ENCODE measurements at places on chromosomes 6 and 20. TPM values are rescaled to one million over a fixed set of nuclear protein-coding genes. Genes with fewer than 3 reads are reported as not detected.
A peak's percentile ranks its signal among the peaks of the same experiment; 100 is the strongest.

DNA sequence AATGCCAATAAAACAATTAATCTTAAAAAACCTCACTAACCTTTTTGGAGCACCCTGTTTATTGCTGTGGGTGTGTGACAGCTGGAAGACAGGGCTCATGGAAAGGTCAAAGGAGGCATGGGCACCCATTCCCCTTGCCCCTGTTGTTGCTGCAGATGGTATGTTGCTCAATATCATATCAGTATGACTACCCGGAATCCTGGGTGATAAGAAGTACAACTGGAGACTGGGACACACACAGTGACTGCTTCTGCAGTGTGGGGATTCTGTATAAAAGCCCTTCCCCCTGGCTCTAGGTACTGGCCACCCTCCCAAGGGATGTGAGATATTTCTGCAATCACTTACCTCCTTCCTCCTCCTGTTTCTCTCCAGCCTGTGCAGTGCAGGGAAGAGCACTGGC lies 47.3 kb upstream of the IL20RA start:
- DNase-seq: no peak

DNA sequence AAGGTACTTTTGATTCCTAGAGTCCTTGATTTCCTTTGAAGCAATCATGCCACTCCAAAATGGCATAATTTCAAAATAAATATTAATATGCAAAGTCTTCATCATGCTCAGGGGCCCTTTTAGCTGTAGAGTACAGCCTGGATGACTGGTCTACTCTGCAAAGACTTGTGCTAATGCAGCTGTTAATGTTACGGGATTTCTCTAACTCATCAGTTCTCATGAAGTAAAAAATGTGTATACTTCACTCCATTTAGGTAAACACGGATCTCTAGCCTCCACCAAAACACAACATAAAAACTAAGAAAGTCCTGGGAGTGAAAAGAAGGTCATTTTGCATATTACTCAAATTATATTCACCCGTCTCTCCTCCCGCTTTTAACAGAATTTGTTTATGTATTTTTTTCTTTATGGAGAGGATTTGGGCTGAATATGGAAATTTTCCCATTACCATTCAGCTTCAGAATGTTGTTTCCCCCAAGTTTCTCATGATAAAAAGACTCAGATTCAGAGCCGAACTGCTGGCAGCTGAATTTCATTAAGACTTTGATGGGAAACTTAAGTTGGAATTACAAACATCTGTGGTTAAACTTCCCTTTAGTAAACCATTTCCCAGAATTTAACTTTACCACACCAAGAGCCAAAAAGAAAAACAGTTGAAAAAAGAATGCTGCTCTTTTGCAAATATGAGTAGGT lies 8.7 kb downstream of the LAMA4 start:
- no peak for DNase-seq

DNA sequence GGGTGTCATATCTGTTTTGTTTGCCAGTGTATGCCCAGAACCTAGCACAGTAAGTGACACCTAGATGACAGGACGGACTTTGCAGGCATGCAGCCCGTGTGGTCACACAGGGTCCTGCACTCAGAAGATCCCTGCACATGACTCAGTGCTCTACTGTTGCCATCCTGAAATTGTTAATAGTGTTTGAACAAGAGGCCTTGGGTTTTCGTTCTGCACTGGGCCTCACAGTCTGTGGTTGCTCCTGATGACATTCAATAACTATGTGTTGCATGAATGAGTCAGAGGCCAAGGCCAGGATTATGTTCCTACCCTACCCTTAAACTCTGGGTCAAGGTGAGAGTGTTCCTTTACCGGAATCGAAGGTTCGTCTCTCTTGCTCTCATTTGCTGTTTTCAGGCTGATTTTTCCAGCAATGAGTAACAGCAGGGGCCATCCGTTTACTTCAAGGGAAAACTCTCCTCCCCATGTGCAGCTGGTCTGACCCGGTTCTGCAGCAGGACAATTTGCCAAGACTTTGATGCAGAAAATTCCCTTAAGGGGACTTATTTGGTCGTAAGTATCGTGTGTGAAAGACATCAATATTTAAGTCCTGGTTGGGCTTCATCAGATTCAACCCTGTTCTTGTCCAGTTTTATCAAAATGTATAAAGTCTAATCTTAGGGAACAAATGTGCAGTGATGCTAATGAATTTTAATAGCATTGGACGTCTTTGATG lies 13.0 kb upstream of the PFDN4 start:
- peak; percentile 31 for DNase-seq

DNA sequence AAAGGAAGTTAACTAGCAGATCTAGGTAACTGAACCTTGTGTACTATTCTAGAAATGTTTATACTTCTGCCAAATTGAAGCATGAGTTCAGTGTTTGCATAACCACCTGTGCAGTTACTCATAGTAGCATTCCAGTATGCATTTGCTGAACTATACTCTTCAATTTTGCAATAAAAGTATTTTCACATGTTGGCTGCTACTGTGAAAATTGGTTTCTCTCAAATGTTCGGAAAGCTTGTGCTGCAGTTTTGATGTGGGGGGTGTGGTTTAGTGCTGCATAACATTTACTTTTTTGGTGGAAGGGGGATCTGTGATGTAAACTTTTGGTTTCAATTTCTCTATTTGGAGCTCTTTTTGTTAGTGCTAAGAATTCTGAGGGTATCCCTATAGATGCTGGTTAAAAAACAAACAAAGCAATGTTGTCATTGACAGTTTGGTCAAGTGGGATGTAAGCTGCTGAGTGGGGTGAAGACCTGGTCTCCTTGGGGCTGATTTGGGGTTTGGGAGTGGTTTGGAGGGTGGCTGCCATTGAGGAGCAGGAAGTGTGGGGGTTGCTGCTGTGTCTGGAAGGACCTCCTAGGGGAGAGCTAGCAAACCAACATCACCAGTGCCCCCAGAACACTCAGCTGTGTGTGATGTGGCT lies 87.8 kb downstream of the CARMIL1 start:
- no peak for DNase-seq

- no peak for DNase-seq
Measured at GRCh38 chr6:24069526-24069925, 56.5 kb upstream of the NRSN1 start.

GRCh38 chr6:17505062-17505476 lies 95.0 kb upstream of the FAM8A1 start:
- DNase-seq: no peak

GRCh38 chr20:57693002-57693582 lies 16.7 kb downstream of the PMEPA1 start:
- DNase-seq: peak; percentile 85

DNA sequence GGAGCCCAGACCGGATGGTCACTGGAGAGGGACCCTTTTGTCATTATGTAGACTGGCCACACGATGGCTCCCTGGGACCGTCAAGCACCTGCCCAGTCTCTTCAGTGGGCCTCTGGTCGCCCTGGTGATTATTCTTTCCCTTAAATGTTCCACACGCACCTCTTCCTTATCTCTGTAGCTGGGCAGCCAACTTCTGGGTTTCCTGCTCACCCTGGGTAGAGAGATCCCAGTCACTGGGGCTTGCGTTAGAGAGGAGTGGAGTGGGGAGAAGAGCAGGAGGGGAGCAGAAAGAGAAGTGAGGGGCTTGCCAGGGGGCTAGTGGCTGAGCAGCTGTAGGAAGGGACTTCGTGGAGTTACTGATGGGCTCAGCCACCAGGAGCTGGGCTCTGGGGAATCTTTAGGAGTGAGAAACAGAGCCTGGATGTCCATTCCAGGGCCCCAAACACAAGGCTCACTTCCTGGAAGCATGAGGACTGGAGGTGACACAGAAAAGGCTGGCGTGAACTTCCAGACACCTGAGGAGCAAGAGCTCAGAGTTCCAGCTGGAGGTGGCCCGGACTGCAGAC lies 150.1 kb downstream of the DHX35 start:
- peak; percentile 82 for DNase-seq

GRCh38 chr6:69489970-69490369 lies 306.8 kb downstream of the LMBRD1 start:
- DNase-seq: no peak

Gene TLDC2
- 1.6 TPM for total RNA-seq

Gene TRIM31
- 6.3 TPM for total RNA-seq

Gene C20orf204
- total RNA-seq: 0.57 TPM

Gene MOCS3
- 8.6 TPM for total RNA-seq

All from hepatocyte (in vitro differentiated cells).